Retinal pigment epithelial cell (primary cell): ENCODE measurements at places on chromosomes 1 and 21.

GRCh38 chr1:110682898-110683297, 8.2 kb upstream of the KCNA3 start:
- no peak for DNase-seq

DNA sequence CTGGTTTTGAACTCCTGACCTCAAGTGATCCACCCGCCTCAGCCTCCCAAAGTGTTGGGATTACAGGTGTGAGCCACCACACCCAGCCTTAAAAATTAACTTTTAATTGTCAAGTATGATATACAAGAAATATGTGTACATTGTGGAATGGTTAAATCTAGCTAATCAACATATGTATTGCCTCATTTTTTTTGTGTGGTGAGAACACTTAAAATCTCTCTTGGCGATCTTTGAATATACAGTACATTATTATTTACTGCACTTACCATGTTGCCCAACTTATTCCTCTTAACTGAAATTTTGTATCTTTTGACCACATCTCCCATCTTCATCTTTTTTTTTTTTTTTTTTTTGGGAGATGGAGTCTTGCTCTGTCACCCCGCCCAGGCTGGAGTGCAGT, 23.3 kb downstream of the THRAP3 start:
- DNase-seq = no peak

- peak; percentile 74 for DNase-seq
These were observed 21.3 kb upstream of the ATF3 start for GRCh38 chr1:212587016-212587887.

DNA sequence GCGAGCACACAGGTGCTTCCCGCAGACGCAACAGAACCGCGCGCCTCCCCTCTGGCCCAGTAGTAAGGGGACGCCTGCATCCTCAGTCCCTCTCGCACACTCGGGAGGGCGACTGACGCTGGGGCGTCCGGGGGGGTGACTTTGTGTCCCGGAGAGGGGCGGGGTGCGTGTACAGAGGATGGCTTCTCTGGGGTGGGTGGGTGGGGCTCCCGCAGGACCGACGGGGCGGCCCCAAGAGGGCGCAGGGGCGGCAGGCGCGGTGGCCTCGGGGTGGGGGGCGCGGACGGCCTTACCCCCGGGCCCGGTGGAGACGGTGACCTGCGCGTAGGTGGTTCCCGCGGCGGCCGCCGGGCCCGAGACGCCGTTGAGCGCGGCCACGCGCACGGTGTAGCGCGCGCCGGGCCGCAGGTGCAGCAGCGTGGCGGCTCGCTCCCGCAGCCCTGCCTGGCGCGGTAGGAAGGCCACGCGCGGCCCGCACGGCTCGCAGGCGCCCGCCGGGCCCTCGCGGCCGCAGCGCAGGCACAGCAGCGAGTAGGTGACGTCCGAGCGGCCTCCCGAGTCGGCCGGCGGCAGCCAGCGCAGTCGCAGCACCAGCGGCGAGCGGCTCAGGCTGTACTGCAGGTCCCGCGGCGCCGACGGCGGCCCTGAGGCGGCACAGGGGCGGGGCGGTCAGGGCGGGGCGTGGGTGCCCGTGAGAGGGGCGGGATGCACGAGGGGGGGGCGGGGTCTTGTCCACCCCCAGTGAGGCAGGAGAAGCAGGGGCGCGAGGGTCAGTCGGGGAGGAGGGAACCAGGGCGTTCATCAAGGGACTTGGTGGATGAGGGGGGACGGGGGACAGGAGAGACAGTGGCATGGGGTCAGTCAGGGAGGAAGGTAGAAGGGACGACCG, 12.1 kb downstream of the EPHA10 start:
- DNase-seq = no peak

DNA sequence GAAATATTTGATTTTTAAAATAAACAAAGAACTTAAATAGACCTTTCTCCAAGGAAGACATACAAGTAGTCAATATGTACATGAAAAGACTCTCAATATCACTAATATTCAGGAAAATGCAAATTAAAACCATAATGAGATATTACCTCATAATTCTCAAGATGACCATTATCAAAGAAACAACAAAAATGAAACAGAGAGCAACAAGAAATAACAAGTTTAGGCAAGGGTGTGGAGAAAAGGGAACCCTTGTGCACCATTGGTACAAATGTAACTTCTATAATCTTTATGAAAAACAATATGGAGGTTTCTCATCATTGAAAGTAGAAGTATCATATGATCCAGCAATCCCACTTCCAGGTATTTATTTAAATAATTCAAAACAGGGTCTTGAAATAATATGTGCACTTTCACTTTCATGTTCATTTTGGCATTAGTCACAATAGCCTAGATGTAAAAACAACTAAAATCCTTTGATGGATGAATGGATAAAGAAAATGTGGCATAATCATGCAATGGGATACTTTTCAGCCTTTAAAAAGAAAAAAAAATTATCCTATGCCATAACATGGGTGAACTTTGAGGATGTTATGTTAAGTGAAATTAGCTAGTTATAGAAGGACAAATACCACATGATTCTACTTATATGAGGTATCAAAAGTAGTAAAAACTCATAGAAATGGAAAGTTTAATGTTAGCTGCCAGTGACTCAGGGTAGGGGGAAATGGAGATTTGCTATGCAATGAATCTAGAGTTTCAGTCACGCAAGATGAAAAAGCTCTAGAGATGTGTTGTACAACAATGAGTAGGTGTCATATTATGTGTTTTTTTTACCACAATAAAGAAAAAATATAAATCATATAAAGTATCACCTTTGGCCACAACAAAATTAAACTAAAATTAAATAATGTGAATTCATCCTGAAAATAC, 114.5 kb upstream of the LYPLAL1 start:
- no peak for DNase-seq

DNA sequence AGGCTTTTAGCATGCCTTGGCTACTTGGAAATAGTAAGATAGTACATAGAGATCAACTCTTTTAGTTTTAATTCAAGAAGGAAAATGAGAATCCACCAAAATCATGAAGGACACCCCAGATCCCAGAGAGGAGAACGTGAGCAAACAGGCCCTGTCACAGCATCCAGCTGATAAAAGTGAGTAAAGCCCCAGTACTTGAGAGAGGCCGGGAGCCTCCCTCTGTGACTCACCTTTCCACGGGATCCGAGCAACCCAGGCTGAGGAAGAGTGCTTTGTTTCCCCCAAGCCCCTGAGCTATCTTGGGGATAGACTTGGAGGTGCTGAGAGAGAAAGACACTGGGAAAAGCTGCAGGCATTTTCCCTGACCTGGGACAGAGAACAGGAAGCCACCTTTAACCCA, 238.6 kb downstream of the DUSP10 start:
- no peak for DNase-seq

- DNase-seq = no peak
These were observed 14.6 kb upstream of the TMEM61 start for GRCh38 chr1:54965624-54966340.

DNA sequence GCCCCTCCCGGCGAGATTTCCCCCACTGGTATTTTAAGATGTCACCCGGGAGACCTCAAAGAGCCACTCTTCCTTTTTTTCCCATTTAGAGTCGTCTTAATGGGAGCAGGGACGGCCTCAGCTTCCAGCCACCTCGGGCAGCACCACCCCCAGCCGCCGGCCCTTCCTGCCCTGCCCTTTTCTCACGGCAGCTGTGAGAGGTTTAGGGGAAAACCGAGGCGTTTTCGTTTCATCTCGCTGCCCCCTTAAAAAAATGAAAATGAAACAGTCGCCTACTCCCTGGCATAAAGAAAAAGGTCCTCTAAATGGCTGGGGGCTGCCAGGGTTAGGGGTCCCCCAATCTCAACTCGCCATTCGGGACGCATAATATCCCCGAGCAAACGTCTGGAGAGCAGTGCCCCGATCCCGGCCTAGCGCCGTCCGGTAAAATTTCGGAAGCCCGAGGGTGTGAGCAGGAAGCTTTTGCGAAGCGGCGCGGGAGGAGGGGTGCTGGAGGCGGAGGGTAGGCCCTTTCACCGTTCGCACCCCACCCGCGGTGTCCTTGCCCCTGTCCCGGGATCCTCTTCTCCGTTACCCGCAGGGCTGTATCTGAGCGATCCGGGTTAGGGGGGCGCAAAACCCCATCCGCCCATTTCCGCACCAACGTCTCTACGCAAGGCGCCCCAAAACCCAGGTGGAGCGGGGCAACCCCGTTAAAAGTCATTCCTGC, 1.2 kb downstream of the RUNX3 start:
- DNase-seq = no peak

DNA sequence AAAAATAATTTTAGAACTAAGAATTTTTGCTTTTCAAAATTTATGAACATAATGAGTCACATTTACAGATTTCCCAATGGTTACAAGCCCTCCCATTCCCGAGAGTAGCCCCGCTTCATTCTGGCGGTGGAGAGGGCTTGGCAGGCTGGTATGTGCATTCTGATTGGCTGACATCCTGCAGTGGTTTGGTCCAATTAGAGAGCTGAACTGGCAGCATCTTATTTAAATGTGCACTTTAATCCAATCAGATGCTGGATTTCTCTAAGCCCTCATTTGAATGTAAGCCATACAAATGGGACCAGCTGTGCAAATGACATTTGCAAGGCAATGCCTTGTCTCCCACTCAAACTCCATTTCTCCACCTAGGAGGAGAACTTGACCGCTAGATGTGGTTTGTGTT, 18.0 kb upstream of the TRIM17 start:
- no peak for DNase-seq

DNA sequence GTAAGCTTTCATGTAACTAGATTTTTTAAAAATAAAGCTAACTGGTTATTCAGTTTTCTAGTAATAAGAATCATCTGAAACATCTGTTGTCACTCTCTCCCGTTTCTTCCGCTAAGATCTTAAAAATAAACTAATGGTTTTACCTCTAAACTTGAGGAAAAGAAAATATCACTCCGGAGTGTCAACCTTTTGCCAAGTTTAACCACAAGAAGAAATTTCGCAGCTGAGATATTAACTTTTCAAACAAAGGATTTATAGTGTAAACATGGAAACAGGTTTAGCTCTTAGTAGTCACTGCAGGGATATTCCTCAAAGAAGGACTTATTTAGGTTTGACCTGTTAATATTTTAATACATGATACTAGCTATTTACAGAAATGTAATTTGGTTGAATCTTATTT, 954.9 kb downstream of the ADGRL2 start:
- peak; percentile 4 for DNase-seq
